ENCODE measurements at places on chromosomes 13 and 19.

DNA sequence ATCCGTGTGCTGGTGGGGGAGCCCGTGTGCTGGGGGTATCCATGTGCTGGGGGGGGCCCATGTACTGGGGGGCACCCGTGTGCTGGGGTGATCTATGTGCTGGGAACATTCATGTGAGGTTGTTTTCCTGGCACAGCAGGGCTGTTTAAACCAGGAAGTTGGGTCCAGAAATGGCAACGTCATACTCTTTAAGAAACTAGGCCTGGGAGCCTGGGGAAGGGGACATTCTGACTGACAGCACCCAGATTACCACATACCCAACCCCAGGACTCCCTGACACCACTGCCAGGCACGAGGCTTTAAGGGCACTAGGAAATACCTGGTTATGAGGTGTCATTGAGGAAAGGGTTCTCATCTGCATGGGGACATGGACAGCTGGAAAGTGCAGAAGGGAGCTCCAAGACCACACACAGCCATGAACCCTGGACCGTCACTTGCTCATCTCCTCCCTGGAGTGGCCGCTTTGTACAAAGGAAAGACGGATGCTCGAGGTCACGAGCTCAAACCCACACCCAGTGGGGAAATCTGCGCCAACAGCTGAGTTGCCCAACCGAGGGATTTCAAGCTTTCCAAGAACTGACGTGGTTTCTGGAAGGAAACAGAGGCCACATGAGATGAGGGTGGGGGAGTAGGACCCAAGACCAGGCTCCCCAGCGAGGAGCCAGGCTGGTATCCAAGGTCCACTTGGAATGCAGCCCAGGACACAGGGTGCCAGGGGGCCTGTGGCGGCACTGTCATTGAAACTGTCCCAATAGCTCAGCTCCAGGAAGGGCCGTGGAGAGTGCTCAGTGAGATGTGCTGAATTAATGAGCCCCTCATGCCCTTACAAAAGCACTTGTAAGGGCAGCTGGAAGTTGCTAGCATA, 40.9 kb downstream of the RAB20 start:
- no peak for DNase-seq

- DNase-seq = no peak
Observed at GRCh38 chr13:29688193-29688592, 92.7 kb upstream of the SLC7A1 start.

- no peak for DNase-seq
Observed at GRCh38 chr19:35169221-35169995, 14.9 kb downstream of the FXYD5 start.

DNA sequence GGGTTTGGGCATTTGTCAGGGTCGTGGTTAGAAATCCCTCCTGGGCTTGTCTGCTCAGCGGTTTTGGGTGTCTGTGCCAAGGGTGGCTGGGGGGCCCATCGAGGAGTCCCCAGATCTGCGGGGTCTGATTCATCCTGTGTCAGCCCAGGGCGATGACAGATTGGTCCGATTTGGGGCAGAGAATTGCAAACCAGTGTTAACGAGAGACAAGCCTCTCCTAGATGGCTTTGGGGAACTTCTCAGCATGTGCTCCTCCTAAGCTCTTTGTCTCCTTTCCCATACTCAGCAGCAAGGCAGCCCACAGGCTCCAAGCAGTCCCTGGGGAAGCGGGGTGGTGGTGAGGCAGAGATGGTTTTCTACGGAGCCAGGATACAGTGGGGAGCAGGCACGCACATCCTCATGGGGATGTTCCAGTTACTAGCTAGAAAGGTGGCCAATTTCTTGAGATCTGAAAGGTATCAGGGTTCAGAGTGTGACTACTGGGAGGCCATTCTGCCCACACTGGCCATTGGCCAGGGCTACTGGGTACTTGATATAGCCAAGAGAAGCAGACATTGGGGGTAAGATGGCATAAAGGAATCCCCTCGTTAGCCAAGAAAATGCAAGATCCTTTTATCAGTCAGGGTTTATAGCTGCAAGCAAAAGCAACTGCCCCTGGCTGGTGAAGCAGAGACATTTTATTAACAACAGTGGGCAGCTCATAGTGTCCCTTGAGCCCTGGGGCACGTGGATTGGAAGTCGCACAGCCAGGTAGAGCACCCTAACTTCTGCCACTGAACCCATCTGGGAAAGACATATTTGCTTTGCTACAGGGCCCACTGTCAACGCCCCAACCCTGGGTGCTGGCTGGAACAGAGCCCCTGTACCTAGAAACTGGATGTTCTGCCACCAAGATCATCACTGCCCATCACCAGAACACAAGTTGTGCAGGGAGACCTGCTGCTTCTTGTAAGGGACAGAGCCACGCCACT, 63.6 kb downstream of the RGCC start:
- no peak for DNase-seq

DNA sequence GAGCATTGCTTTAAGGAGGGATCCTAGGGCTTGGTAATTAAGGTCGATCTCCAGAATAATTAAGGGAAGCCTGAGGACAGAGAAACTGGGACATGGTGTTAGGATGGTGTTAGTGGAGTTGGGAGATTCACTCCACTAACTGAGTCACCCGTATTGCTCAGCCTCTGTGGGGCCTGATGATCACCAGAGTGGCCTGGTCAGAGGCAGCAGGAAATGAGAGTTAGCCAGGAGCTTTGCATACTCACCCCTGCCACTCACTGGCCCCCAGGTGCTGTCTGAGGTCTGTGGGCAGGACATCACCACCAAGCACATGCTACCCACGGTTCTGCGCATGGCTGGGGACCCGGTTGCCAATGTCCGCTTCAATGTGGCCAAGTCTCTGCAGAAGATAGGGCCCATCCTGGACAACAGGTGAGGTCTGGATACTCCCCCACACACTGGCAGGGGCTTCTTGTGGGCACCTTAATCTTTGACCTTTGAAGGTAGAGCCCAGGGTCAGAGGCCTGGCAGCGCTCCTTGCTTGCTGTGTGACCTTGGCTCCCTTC, 32.1 kb downstream of the PPP2R1A start:
- DNase-seq = no peak

DNA sequence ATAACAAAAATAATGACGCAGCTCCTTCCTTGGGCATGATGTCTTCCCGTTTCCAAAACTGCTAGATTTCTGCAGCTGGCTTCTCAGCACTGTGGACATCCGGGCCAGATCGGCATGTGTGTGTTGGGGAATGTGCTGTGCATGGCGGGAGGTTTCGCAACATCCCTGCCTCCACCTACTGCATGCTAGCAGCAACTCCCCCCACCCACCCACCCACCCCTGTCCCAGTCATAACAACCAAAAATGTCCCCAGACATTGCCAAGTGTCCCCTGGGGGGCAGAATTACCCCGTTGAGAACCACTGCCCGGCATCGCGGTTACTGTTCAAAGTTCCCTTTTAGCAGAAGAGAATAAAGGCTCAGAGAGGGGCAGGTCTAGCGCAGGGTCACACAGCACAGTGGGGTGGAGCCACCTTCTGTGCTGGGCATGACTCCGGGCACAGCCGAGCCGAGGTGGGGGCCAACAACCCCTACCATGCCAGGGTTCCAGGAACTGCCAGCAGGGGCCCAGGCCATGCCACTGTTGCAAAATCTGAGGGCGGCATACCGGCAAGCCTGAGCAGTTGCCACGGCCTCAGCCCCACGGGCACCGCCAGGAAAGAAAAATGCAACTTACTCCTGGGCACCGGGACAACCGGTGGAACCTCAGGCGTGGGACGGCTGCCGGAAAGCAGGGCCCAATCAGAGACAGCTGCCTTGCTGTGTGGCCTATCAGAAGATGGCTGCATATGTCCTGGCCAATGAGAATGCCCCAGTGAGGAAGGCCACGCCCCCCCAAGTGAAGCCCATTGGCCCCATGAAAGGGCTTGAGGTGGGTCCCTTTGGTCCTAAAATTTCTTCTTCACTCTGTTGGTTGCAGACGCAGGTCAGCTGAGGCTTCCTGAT, 22.5 kb upstream of the NFIC start:
- DNase-seq = peak; percentile 33

DNA sequence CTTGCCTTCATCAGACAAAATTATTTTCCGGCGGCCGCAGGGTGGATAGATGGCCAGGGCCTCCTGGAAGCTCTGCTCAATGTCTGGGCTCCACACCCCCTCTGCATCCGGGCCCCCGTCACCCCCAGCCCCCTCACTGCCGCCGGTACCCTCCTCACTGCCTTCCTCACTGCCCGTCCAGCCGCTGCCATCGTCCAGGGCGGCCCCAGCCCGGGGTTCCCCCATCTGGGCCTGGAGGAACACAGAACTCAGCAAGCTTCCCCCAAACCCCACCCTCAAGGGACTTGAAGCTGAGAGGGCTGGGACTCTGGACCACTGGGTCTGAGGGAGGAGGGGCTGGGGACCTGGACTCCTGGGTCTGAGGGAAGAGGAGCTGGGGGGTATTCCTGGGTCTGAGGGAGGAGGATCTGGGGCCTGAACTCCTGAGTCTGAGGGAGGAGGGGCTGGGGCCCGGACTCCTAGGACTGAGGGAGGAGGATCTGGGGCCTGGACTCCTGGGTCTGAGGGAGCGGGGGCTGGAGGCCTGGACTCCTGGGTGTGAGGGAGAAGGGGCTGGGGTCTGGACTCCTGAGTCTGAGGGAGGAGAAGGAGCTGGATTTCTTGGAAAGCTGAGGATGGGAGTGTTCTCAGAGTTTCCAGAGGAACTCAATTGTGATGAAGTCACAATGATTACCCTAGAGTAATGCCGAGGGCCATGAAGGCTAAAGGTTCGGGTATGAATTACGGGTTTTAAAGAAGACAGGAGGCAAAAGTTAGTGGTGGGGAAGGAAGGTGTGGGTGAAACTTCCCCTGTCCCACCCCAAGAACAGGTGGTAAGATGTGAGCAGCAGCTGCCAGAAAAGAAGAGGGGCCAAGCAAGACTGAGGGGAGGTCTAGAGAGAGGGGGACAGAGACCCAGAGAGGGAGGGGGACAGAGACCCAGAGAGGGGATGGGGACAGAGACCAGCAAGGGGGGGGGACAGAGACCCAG, 2.1 kb downstream of the TEAD2 start:
- no peak for DNase-seq

- no peak for DNase-seq
Observed at GRCh38 chr19:576768-577438, 4.5 kb downstream of the BSG start.

DNA sequence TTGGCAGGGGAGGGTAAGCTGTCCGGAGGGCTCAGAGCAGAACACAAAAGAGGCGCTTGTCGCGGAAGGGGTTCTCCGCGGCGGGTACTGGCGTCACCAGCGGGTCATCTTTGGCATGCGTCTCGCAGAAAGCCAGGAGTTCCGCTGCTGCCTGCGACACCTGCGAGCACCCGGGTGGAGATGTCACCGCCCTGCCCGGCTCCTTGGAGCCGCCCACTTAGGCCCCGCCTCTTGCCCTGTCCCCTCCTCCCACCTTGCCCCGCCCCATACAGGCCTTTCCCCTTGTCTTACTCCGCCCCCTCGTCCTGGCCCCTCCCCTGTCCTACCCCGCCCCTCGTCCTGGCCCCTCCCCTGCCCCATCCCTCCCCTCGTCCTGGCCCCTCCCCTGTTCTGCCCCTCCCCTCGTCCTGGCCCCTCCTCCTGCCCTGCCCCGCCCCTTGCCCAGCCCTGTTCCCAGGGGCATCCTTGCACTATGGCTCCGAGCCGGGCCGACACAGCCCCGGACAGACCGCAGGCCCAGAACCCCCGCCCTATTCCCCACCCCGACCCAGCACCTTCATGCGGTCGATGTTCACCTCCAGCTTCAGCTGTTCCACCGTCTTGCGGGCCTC, 1.9 kb downstream of the GNG8 start:
- peak; percentile 98 for DNase-seq

- no peak for DNase-seq
Observed at GRCh38 chr19:3065675-3066357, 3.5 kb upstream of the TLE5 start.

- DNase-seq = no peak
Observed at GRCh38 chr13:58843567-58843966, 1212.0 kb downstream of the PCDH17 start.

GRCh38 chr19:14062558-14062855, 631 bp upstream of the PALM3 start:
- no peak for DNase-seq

DNA sequence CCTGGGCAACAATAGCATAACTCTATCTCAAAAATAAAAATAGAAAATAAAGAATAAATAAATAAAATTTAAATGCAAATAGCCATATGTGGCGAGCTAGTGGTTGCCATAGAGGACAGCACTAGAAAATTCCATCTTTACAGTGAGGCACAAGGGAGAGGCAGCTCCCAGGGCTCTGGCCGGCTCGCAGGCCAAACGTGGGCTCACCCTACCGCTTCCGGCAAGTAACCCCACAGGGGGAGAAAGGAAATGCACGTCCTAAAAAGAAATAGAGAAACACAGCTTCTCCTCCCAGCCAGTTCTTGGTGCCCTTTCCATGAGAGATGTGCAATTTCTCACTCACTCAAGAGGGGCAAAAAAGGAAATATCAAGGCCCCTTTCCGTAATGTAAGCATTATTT, 12.4 kb upstream of the GRWD1 start:
- DNase-seq = no peak

DNA sequence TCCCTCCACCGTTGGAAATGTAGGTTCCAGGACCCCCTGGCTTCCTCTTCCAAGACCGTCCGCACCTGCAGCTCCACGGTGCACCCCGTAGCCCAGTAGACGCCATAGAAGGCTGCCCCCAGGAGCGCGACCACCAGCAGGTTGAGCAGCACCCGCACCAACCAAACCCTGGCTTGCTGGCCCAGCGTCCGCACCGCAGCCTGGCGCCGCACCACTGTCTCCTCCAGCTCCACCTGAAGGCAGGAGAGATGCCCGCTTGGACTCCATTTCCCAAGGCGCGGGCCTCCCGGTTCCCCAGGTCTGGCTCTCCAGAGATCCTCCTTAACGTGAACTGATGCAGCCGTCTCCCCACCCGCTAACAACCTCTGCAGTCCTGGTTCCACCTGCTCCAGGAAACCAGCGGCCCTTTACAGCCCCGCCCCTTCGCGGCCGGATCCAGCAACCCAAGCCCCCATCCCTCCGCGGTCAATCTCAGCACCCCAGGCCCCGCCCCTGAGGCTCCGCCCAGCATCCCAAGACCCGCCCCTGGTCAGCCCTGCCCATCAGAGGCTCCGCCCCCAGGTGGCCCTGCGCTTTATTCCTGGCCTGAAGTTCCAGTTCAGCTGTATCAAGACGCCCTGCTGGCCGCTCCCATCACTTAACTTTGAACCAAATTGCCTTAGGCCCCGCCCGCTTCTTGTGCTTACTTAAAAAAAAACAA, 5.0 kb upstream of the LENG1 start:
- DNase-seq = peak; percentile 22

DNA sequence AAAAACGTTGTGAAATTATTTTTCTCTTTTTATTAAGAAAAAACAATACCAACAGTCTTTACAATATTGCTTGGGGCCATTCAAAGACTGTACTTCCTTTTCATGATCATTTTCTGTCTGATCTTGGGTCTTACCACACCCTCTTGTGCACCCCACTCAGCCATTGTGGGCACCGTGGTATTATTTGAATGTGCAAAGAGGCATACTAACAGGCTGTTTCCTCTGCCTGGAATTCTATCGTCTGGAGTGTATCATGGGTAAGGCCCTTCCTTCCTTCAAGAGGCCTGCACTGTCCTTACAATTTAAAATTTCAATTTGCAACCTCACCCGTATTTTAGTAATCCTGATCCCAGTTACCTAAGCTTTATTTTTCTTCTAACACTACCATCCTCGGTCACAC, 76.5 kb downstream of the FGF14 start:
- DNase-seq = no peak
